OCI-M1 (cell line): ENCODE measurements at places on chromosomes 2 and 18.

- peak; percentile 17 for DNase-seq
These were observed 172.4 kb downstream of the DDX1 start for GRCh38 chr2:15763822-15764682.

DNA sequence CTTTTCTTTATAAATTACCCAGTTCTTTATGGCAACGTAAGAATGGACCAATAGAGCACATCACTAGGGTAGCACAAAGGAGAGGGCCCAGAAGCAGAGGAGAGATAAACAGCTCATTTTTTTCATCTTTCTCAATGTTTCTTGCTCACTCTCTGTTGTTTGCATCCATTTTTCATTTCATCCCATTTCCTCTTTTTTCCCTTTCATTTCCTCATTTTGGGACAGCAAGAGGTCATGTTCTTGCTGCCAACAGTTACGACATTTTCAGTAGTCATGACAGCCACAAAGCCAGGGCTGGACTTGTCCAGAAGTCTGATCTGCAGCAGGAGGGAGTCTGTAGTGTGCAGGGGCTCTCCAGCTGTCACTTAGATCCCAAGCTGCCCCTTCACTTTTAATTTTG lies 52.7 kb upstream of the CYP1B1 start:
- peak; percentile 85 for DNase-seq

GRCh38 chr2:52776571-52776970 lies 991.0 kb upstream of the CHAC2 start:
- no peak for DNase-seq

- DNase-seq, result no peak
These were observed 117.1 kb downstream of the PID1 start for GRCh38 chr2:229153951-229154350.

GRCh38 chr2:37282746-37283145 lies 41.9 kb downstream of the PRKD3 start:
- no peak for DNase-seq

DNA sequence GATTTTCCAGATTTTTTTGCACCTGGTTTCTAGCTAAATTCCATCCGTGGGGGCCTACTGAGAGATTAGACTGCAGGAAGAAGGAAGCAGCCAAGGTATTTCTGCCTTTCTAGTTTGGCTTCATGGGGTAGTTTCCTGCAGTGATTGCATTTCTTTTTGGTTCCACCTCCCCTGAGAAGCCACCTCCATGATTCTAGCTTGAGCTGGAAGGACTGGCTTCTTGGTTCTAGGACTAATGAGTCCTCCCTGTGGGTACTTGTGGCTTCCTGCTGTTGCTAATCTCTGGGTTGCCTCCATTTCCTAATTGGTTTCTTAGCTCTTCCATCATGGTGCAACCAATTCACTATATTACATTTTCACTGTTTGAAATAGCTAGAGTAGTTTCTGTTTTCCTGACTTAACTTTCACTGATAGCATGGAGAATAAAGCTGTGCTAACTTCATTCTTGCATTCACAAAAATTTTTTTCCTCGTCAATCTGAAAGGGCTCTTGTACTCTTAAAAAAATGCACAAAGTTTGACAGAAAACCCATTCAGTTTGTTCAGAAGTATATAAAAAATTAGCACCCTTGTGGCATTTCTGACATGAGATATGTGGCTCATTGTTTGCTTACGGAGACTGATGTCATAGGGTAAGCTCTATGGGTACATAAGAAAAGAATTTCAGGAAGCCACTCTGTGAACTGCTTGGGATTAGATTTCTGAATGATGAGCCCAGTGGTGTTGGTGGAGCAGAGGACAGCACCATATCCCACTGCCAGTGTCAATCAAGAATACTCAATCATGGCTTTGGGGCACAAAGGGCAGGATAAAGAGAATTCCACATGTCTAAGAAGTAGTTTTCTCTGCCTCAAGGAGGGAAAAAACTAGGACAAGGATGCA lies 242.8 kb upstream of the RBMS1 start:
- no peak for DNase-seq

DNA sequence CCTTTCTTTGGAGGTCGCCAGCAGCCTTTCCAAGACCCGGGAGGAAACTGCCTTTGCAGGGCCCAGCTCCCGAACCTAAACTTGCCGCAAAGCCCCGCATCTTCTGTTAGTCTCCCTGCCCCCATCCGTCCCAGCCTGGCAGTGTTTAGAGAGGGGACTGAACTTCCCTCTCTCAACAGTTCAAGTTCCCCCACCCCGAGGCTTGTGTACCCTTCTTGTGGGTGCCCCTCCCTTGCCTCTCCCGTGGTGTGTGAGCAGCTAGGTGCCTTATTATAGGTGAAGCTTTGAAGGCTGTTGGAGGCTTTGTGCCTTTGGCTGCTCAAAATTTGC lies 1.4 kb downstream of the LBH start:
- peak; percentile 60 for DNase-seq

DNA sequence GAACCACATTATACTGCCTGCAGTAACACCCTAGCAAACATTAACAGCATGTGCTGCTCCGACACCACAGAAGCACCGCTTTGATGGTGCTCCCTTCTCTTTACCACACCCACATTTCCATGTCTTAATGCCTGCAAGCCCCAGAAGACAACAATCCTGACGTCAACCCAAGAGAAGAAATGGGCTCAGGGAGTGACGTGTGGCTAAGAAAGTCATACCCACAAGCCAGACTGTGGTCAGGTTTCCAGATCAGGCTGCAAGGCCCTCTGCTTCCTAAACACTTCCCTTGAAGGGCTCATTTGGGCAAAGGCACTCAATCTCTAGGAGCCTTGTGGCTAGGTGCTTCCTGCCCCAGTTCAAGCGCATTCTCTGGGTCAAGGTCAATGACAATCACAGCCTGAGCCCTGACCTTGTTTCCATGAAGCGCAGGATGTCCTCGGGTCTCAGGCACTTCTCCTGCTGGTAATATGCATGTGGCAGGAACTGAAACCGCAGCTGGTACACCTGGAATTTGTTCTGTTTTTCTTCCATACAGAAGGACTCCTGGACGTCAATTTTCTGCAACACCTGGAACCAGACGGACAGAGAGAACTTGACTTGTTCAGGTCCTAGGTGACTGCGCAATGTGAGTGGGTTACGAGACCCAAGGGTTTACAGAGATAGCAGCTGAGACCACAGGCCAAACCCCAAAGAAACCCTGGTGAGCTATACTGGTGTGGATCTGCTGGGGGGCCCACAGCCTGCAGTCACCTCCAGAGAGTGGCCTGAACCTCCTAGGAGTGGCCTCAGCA lies 67.2 kb downstream of the POLR1A start:
- peak; percentile 5 for DNase-seq

DNA sequence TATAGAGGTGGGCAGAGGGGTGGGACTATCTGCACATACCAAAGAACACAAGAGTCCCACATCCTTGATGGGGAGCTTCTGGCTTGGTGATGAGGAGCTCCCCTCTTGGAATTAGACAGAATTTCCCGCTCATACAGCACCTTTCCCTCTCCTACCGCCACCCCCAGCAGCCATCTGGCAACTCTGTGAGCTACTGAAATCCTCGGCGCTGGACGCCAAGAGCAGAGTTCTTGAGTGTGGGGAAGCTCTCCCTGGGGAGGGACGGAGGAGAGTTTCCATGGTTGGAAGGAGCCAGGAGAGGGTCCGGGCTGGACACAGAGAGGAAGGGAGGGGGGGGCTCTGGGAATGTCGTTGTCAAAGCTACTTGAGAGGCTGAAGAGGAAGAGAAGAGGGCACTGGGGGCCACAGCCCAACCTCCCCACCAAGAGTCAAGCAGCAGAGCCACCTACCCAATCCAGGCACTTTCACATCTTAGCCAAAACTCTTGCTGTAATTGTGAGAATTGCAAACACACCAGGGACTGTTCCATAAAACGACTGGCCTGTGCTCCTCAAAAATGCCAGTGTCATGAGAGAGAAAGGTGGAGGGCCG lies 89.4 kb upstream of the MCFD2 start:
- DNase-seq, result no peak
